Hematopoietic multipotent progenitor cell treated with erythropoietin and hydrocortisone succinate and interleukin-3 and kit ligand, for 8 days (in vitro differentiated cells): ENCODE measurements at places on chromosomes 7 and 10.

- DNase-seq, result no peak
These were observed 4.0 kb downstream of the PDAP1 start for GRCh38 chr7:99404235-99404976.

DNA sequence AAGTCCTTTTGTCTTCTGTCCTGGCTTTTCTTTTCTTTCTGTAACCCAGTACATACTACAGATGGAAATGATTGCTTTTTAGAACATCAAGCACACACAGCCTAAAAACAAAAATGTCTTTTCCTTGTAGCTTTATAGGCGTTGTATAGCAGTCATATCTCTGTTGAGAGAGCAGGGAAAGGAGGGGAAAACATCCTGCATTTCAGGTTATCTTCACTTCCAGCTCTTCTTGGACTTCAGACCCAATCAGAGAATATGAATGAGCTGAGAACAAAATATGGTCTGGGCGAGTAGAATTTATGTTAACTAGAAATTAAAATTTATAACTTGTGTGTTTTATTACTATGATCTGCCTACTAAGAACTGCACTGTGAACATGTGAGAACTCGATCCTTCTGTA lies 14.7 kb downstream of the TMEM60 start:
- DNase-seq, result peak; percentile 26

DNA sequence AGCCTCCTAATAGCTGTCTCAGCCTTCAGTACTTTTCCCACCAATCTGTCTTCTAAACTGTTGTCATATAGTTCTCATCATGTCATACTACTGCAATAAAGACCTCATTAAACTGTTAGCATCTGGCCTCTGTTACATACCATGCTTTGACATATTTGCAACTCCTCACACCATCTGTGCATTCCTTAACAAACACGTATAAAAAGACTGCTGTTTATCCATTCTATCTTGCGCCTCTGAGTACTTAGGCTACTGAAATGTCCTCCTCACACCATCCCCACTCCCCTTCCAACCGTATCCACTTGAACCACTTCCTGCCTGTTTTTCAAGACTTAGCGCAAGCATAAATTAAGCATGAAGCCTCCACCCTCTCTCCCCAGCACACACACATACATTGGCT lies 41.6 kb downstream of the SLC16A9 start:
- DNase-seq, result no peak

DNA sequence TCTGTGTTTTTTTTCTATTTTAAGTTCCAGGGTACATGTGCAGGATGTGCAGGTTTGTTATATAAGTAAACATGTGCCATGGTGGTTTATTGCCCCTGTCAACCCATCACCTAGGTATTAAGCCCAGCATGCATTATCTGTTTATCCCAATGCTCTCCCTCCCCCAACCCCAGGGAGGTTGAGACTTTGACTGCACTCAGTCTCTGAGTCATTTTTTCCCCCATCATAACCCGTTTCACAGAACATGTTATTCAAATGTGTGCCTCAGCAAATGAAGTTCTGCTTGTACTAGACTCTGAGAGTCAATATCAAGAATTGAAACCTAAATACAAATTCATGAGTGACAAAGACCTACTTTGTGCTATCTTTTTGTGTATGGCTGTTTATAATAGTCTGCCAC lies 70.0 kb upstream of the CYP26C1 start:
- DNase-seq, result peak; percentile 78

- DNase-seq, result no peak
These were observed 6.6 kb upstream of the RHBDD2 start for GRCh38 chr7:75872073-75872782.

DNA sequence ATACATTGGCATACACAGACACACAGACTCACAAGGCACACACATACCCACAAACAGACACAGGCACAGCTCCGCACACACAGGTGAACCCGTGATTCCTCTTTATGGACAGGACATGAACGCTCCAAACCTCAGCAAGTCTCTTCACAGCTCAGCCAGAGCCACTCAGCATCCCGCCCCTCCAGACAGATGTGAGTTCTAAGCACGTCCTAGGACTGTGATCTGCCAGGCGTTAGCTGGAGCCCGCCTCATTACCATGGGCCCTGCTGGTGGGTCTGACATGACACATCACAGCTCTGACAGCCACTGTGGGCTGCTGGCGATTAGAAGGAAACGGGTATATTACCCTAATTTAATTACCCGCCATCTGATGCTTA lies 176.7 kb upstream of the PPP2R2D start:
- no peak for DNase-seq

DNA sequence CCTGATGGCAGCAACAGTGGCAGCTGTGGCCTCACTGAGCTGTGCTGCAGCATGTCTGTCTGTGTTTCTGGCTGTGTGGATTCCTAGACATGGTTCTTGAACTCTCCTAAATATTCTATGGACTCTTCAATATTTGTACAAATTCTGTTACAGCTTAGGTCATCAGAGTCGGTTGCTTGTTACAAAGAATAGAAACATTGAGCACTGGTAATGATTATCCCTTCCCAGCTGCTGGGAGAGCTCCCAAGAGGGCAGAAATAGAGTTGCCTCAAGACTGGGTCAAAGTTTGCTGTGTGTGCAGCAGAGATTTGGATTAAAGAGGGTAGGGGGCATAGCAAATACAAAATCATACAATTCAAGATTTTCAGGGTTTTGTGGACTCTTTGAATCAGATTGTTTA lies 337.1 kb upstream of the AKR1E2 start:
- no peak for DNase-seq

DNA sequence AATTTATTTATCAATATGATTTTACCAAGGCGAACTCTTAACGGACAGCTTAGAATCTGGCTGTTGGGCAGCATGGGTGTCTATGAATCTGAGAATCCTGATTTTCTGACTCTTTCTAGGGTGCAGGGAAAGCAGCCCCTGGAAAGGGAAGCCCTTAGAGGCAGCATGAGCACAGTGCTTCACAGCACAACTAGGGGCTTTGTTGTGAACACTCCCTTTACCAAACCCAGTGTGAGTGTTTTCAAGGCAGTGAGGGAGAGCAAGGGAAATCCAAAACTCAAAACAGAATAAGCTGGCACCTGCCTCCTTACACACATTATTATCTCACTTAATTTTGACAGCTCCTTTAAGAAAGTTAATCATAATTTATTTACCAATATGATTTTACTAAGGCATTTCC lies 116.3 kb upstream of the CSTF2T start:
- no peak for DNase-seq

GRCh38 chr7:30893357-30893756 lies 18.3 kb upstream of the AQP1 start:
- DNase-seq, result no peak

DNA sequence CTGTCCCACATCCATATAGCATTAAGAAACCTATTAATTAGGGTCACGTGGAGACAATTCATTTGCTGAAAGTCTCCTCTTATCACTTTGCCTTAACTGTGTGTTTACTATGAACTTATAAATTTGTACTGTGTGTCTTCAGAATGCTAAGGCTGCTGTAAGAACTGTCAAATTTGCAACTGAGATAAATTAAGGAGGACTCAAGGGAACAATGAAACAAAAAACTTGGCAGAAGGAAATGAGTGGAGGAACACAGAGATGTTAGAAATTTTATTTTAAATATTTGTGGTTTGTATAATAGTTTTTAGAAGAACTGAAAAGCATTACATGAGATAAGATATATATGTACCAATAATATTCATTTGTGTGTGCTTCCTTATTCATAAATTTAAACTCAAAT lies 1005.3 kb upstream of the SORCS1 start:
- DNase-seq, result no peak

GRCh38 chr10:3892440-3893425 lies 107.7 kb upstream of the KLF6 start:
- DNase-seq, result no peak

- no peak for DNase-seq
These were observed 150.3 kb downstream of the PLXNA4 start for GRCh38 chr7:132425942-132426341.

DNA sequence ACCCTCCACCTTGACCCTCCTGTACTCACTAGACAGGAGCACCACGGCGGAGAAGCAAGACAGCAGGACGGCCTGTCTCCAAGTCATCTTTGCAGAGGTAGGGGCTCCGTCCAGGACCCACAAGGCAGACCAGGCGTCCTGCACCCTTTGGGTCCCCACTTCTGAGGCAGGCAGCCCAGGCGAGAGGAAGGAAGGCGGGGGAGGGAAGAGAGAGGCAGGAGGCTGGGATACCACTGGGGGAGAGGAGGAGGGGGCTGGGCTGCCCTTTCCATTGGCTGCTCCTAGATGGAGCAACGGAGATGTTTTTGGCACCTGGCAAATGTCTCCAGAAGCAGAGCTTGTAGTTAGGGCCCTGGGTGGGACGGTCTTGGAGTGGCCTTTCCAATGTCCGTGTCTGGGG lies at the start of gene UCMA:
Gene UCMA, minus strand, starts transcription at position 203 of the 400 bp plus-strand sequence. Its CDS starts 116 bp downstream, at position 87.
- DNase-seq, result no peak

GRCh38 chr7:3393862-3394261 lies 92.8 kb downstream of the SDK1 start:
- DNase-seq, result no peak

- no peak for DNase-seq
These were observed 8.3 kb downstream of the CSTF2T start for GRCh38 chr10:51691135-51691534.

GRCh38 chr10:33334805-33335550 lies 511 bp upstream of the NRP1 start:
- no peak for DNase-seq

GRCh38 chr7:132941905-132942304 lies 140.0 kb downstream of the CHCHD3 start:
- DNase-seq, result no peak

- DNase-seq, result no peak
These were observed 100.6 kb downstream of the ARHGAP22 start for GRCh38 chr10:48504141-48504885.

DNA sequence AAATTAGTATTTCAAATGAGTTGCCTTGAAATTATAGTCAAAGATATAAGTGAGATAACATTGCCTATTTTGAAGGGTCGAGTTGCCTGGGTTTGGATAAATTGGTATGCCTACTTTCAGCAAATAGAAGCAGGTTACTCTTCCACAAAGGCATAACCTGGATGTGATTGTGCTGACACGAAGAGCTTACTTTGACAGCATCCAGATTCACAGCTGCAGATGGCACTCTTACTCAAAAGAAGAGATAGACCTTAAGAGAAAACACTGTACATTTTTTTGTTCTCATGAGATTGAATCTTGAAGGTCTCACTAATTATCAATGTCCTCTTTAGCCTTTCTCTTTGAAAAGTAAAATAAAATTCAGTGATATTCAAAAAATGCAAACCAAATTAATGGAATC lies 1338.7 kb downstream of the REEP3 start:
- no peak for DNase-seq

DNA sequence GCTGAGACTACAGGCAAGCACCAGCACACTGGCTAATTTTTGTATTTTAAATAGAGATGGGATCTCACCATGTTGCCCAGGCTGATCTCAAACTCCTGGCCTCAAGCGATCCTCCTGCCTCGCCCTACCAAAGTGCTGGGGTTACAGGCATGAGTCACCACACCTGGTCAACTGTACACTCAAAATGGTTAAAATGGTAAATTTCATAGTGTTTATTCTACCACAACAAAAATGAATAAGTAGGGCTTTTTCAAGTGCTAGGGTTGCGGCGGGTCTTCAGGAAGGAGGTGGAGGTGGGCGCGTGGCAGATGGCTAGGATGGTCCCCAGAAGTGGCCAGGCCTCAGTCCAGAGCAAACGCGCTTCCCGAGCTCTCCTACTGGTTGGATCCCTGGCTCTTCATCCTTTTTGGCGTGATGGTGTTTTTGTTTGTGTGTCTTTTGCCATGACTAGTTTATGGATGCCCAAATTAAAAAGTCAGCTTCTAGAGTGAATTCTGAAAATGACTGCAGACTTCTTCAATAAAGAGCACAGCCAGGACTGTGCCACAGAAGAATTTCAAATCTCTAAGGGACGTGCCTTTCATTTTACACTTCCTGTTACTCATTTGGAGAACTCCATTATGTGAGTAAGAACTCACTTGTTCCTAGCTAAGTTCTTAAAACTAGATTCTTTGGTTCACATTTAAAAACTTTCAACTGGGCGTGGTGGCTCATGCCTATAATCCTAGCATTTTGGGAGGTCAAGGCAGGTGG lies 73.9 kb downstream of the TMEM130 start:
- DNase-seq, result no peak

GRCh38 chr10:103614306-103615158 lies 121.0 kb downstream of the NEURL1 start:
- DNase-seq, result no peak

- no peak for DNase-seq
These were observed 558.8 kb upstream of the C7orf33 start for GRCh38 chr7:148031811-148032210.

GRCh38 chr7:157996359-157997079 lies 591.1 kb downstream of the PTPRN2 start:
- DNase-seq, result no peak

- DNase-seq, result no peak
These were observed 42.1 kb upstream of the CXCL12 start for GRCh38 chr10:44427037-44427436.

DNA sequence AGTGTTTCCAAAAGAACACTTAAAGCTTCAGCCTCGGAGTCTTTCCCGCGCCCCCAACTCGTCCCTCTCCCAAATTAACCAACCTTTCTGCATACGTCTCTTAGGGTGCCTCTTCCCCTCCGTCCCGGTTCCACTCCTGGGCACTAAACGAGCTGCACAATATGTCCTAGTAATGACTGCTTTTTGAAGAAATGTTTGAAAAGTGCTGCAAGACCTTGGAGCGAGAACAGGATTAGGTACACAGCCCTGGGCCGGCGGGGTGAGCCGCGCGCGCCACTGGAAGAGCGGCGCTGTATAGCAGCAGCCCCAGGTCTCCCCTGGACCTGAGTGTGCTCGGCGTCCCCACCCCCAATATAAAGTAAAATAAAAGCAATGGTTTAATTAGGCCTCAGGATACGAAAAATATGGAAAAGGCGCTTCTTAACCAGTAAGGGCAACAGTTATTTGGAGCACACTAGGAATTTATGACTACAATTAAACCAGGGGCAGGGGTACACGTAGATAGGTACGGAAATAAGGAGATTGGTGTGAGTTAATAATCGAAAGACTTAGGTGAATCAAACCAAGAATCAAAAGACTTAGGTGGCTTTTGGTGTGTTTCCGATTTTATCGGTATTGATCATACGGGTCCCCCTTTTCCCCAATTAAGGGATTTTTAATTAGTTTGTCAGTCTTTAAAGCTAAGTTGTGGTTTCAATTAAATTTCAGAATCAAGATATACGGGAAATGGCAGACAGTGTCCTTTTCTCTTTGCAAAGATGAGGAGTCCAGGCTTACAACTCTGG lies 1.9 kb downstream of the TET1 start:
- DNase-seq, result no peak

- no peak for DNase-seq
These were observed 20.5 kb upstream of the MRC1 start for GRCh38 chr10:17788646-17789045.

DNA sequence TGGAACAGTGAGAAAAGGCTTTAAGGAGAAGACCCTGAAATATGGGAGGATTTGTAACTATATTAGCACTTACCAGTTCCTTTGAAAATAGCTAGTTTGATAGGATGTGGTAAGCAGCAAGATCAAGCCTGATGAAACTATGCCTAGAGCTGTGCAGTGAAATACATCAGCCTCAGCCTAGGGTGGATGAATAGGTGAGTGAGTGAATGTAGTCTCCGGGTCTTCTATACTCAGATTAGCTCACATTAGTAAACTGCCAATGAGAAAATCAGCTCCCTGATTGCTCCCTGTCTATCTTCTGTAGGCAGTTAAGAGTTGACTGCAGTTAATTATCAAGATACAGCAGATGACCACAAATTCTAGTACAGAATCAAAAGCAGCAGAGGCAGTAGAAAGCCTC lies 89.6 kb downstream of the ELAPOR2 start:
- DNase-seq, result no peak
